ENCODE measurements at places on chromosomes 5 and 9.
A peak's percentile ranks its signal among the peaks of the same experiment; 100 is the strongest.

DNA sequence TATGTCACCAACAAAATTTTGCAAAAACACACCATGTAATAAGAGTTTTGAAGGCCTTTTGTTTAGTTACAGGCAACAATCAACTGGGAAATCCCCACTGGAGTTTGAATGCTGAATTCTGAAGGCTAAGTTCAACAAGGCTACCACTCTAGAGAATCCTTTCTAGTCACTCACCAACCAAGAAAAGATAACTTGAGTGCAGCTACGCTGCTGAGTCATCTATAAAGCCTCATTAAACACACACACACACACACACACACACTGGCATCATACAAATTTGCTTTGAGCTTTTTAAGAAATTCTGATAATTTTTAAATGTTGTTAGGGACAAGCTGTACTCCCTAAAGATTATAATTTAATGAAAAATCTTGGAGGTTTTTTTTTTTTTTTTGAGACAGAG, 219.6 kb downstream of the DENND1A start:
- DNase-seq: no peak

DNA sequence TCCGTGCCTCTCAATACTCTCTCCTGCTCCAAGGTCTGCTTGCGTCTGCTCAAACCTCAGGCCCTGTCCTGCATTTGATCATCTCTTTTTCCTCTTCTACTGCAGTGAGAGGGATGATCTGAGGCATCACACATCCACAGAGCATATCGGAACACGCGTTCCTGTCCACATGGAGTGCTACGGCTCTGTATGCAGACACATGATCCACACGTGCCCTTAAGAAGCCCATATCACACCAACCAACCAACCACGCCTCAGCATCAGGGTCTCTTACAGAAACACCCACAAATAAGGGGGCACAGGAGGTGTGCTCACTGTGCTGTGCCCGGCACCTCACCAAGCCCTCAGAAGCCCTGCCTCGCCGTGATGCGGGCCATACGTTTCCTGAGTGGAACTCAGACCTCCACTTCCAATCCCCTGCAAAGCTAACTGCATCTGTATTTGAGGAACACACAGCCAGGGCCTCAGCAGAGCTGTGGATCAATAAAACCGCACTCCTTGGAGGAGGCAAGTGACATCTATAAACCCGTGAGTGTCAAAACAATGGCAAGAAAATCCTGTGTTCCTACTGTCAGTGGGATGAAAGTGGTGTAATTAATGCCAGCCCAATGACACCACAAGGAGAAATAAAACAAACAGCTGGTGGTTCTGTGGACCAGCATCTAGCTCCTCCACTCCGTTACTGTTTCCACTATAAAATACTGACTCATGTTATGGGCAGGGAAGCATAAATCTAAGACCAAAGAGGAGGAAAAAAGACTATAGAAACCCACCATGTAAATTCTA, 40.4 kb downstream of the AK8 start:
- no peak for DNase-seq

DNA sequence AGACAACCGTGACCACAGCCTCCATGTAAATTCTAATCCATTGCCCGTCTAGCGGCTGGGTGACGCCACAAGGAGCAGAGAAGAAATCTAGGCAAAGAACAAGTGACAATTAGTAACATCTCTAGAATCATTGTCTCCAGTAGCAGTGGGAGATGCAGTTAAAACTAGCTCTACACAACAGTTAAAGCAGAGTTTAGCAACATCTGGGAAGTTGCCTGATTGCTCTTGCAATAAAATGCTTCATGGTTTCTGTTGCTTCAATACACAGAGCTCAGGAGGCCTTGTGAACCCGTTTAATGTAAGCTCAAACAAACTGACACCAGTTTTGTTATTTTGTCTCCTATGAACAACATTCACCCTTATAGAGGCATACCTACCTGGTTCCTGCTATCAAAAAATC, 369.8 kb upstream of the PDE4D start:
- DNase-seq: no peak

- DNase-seq: peak; percentile 4
Measured at GRCh38 chr9:121529237-121529987, 29.8 kb upstream of the GGTA1 start.

DNA sequence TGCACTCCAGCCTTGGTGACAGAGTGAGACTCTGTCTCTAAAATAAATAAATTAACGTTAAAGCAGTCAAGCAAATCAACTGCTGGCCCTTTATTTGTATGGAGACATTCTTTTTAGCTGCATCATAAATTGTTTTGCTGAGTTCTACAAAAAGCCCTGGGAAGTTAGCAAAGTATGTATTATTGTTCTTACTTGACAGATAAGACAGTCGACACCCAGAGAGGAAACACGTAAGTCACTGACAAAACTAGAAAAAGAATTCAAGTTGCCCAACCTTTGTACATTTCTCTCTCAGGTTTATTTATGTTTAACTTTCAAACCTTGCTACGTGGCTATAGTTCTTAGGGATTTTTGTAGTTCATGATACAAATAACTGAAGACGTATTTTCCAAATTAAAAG, 40.4 kb upstream of the MACIR start:
- DNase-seq: no peak

- peak; percentile 36 for DNase-seq
Measured at GRCh38 chr5:132812781-132813598, at the start of gene SOWAHA. TSS of gene SOWAHA (plus strand) at chr5:132813302. CDS start at chr5:132813622, 320 bp downstream.

DNA sequence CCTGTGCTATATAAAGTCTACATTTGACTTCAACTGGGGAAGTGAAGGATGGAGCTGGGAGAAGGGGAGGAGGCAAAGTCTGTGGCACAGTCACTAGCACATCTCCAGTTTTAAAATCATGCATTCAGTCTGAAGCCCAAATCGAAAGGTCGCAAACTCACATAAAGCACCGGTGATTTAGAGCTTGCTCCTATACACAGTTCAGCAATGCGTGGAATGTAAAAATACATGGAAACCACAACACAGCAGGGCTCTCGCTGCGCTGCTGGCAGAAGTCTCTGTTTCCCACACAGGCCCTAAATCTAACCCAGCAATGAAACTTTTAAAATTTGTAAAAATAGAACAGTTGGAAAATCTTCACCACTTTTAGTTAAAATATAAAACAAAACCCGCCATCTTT, 68.2 kb downstream of the EBF1 start:
- DNase-seq: no peak

GRCh38 chr9:116800885-116801284, 113.8 kb downstream of the TRIM32 start:
- DNase-seq: no peak

DNA sequence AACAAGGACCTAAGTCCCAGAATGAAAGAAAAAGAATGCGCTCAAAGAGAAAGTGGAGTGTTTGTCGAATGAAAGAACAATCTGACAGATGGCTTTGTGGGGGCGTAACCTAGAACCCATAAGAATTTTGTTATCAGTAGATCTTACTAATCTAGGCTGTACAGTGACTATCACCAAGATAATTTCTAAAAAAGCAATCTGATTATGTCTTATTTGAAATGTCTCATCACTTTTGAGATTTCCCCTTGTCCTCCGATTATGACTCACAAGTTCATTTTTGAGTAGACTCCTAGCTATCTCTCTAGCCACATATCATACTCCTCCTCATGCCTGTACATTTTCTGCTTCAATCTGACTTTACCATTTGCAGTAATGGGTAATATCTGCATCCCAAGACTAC, 135.6 kb upstream of the SMARCA2 start:
- no peak for DNase-seq

GRCh38 chr5:75717082-75717922, at the start of gene POC5:
TSS of gene POC5 (minus strand) at chr5:75717437. CDS start at chr5:75712937, 4,500 bp downstream.
- DNase-seq: peak; percentile 89

- DNase-seq: no peak
Measured at GRCh38 chr5:115531380-115531779, 13.2 kb downstream of the FEM1C start.

All from NCI-H1105 (cell line).